Erythroblast (primary cell): ENCODE measurements at places on chromosomes 16 and 17.

DNA sequence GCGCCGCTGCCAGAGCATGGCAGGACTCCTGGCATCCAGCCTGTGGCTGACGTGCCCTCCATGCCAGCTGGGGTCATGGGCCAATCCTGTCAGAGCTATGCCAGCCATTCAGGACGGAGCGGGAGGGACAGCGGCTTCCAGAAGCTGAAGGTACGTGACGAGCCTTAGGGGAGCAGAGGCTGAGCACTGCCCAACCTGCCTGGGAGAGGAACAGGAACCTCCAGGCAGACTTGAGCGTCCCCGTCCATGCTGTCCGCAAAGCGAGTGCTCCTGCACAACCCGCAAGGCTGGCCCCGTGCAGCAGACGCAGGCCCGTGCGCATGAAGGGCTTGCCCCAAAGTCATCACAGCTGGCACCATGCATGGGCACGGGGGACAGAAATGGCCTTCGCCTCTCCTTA is 21.5 kb downstream of the NDUFAF8 start:
- DNase-seq, result no peak

DNA sequence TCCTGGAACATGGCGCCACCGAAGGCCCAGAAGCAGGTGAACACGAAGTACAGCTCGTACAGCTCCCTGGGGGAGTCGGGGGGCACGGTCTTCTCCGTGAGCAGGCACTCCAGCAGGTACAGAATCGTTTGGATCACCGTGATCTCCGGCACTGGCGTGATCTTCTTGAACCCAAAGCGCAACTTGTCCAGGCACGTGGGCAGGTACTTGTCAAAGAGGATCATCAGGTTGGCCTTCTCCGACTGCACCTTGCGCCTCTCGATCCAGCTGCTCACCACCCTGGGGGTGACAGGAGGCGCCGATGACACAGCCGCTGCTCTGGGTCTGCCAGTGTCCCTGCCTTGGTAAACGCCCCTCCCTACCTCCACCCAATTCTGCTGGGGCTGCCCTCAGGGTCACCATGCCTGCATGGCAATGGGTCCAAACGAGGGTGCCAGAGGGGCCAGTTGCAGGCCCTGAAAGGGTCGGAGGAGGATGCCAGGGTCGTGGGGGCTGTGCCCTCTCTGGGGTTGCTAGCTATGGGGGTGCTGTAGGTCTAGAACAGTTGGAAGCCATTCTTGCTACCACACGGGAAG is 90.9 kb downstream of the DNAH17 start:
- DNase-seq, result no peak

GRCh38 chr17:79306424-79307318 is 232.0 kb downstream of the ENGASE start:
- no peak for DNase-seq

GRCh38 chr17:55383771-55384642 is 37.6 kb downstream of the MMD start:
- DNase-seq, result peak; percentile 72

DNA sequence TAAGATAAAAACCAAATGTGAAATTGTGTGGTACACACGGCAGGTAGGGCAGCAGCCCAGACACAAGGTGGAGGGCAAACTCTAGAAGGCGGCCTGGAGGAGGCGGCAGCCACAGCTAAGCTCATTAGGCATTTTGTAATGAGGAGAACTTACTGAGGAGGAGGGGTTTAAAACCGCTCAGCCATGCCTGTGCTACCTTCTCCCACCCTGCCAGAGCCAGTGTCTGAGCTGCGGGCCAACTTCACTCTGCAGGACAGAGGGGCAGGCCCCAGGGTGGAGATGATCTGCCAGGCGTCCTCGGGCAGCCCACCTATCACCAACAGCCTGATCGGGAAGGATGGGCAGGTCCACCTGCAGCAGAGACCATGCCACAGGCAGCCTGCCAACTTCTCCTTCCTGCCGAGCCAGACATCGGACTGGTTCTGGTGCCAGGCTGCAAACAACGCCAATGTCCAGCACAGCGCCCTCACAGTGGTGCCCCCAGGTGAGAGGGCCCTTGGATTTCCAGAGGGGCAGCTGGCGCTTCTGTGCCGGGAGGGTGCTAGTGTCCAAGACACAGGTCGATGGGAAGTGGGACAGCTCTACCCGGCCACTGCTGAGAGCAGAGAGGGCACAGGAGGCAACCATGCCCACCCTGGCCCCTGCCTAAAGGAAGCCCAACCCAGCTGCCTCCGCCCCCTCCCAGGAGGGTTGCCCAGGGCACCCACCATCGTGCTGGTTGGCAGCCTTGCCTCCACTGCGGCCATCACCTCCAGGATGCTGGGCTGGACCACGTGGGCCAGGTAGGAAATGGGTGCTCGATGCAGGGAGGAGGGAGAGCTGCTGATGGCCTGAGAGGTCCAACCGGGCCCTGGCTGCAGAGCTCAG is 4.3 kb upstream of the SYNGR2 start:
- DNase-seq, result no peak

GRCh38 chr17:44628243-44629188 is 27.8 kb upstream of the MEIOC start:
- DNase-seq, result no peak

DNA sequence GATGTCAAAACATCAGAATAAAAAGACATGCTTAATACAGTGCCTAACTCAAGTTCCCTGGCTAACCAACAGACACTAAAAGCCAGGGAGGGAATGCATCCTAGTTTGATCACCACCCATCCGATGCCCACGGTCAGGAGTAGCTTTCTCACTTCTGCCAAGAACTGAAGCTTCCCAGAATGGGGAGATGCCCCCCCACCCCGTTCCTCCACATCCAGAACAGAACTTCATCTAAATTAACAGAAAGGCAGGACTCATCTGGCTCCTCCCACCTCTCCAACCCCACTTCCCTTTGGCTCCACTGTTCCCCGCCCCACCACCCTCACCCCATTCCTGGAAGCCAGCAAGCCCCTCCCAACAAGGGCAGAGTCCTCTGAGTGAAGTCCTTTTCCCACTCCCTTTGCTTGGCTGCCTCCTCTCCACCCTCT is 33.7 kb downstream of the GDE1 start:
- peak; percentile 87 for DNase-seq

GRCh38 chr16:69787883-69788282 is 25.8 kb downstream of the WWP2 start:
- no peak for DNase-seq

DNA sequence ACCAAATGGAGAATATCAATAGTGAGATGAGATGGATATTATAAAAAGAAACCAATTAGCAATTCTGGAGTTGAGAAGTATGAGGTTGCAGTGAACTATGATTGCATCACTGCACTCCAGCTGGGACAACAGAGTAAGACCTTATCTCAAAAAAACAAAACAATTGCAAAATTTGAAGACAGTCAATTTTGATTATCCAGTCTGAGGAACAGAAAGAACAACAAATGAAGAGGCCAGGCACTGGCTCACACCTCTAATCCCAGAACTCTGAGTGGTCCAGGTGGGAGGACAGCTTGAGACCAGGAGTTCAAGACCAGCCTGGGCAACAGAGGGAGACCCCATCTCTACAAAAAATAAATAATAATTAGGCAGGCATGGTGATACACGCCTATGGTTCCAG is 35.0 kb downstream of the USP32 start:
- DNase-seq, result peak; percentile 59

GRCh38 chr17:51056813-51057510 is 63.7 kb downstream of the SPAG9 start:
- peak; percentile 56 for DNase-seq

GRCh38 chr17:29252101-29252791 is 5.6 kb downstream of the CRYBA1 start:
- DNase-seq, result peak; percentile 30

- no peak for DNase-seq
These were observed 478.2 kb downstream of the WWOX start for GRCh38 chr16:78577630-78578029.

DNA sequence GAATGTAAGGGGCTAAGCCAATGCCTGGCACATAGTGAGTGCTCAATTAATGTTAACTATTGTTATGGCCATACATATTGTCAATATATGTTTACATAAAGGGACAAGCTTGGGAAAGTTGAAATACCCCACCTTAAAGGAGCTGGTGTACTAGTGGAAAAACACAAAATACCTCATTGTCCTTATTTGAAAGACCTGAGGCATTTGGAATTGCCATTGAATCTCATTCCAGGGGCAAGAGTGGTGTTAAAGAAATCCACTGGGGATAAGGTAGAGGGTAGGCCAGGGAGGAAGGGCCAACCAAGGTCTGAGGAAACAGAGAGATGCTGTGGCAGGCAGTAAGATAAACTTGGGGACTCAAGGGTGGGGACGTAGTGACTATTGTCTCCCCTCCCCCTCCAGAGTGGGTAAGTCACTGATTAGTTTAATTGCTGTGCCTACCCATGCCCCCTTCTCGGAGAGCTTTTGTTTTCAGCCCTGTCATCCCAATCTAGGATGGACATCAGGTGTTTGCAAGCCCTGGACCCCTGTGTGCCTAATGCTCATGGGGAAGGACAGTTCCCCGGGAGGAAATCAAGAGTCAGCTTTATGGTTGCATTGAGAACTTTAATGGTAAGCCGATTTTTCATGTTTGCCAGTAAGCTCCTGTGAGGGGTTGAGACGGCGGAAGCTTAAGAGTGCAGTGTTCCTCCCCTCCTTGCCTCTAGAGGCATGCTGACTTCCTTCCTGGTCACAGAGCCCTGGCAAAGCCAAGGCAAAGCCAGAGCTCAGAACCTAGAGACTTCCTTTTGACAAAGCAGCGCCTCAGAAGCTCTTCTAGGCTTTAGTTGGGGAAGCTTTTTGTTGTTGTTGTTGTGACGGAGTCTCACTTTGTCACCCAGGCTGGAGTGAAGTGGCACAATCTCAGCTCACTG is 2.5 kb upstream of the HEATR9 start:
- DNase-seq, result no peak

DNA sequence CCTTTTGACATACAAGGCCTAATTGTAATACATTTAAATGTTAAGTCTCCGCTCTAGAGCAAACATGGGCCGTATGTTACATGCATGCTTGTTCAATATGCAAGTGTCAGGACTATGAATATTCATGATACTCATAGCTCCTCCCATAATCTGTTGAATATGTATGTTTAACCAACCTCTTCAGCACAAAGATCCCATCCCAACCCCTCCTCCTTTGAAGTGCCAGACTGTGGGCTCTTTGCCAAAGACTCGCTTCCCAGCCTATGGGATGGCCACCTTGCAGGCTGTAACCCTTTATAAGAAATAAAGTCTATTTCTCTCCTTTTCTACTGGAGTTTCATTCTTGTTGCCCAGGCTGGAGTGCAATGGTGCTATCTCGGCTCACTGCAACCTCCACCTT is 156.2 kb downstream of the ABCC12 start:
- DNase-seq, result no peak

DNA sequence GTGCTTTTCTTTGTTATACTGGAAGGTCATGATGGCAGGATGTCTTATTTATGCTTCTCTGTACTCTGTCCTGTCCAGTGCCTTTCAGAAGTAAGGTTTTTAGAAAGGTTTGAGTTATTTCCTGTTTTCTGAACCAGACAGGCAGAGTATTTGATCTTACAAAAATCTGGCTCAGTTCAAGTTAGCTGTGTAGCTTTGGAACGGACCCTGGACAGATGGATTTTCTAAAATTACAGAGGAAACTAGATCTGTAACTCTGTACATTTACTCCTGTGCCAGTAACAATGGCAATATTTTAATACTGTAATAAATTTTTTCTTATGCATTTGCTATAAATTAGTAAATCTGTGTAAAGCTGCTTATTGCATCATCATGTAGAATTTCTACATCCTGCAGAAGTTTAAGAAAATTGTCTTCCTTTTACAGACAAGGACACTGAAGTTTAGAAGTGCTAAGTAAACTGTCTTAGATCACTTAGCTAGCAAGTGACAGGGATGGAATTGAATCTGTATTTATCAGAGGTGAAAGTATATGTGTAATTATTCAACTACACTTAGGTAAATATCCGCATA is 347.6 kb downstream of the WWOX start:
- no peak for DNase-seq

DNA sequence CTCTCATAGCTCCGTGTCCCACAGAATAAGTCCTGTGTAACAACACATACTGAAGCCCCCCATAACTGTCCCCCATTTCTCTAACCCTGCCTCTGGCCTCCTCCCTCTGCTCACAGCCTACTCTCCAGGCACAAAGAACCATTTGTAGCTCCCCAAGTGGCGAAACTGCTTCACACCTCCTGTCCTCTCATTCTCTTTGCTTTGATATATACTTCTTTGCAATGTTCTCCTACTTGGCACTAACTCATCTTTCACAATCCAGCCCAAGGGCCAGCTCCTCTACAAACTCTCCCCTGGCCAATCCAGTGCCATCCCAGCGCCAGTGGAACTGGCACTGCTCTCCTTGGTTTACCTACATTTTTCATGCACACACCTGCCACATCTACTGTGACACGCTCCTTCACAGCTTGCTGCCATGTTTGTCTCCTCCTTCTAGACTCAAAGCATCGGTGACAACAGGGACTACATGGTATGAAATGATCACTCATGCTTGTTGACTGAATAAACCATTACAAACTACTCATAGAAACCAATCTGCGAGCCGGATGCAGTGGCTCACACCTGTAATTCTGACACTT is 12.8 kb downstream of the CYTH1 start:
- DNase-seq, result no peak

DNA sequence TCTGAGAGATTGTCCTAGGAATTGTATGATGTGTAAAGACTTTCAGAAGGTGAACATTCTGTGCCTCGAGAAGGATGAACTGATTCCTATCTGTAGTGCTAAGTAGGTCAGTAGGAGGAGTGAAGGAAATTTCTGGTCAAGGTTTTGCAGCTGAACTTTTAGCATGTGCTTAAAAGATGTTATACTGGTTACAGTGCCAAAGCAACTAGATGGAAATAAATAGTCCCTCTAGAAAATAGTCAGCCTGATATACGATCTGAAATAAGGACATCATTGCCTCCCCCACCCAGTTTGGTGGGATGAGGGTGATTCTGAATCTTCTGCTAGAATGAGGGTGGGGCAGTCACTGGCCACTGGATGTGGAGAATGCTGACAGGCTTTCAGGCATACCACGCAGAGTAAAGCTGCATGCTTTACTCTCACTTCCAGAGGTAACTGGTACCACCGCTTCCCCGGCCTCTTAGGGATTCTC is 57.2 kb upstream of the VPS4A start:
- DNase-seq, result no peak

DNA sequence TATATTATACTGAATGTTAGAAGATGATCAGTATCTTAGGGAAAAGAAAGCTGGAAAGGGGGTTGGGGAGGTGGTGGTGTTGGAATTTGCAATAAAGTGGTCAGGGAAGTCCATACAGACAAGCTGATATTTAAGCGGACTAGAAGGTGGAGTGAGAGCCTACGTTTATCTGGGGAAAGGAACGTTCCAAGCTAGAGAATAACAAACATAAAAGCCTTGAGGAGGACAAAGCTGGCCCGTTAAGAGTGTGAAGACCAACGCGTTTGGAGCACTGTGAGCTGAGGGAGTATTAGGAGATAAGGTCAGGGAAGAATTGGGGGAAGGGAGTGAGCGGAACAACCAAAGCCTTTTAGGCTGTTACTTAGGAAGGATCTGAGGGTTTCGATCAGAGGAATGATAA is 1.4 kb downstream of the DDX42 start:
- peak; percentile 52 for DNase-seq
